Stimulated activated CD8-positive, alpha-beta memory T cell treated with anti-CD3 and anti-CD28 coated beads, Interleukin-15, amount 100 ng/mL, for 4 hours (primary cell): ENCODE measurements at places on chromosomes 3 and 15.

GRCh38 chr3:128123156-128123537, 465 bp downstream of the RUVBL1 start:
- no peak for DNase-seq

GRCh38 chr3:60703008-60703407, 548.2 kb downstream of the FHIT start:
- DNase-seq, result no peak

GRCh38 chr3:71078199-71078598, 505.3 kb downstream of the FOXP1 start:
- no peak for DNase-seq

DNA sequence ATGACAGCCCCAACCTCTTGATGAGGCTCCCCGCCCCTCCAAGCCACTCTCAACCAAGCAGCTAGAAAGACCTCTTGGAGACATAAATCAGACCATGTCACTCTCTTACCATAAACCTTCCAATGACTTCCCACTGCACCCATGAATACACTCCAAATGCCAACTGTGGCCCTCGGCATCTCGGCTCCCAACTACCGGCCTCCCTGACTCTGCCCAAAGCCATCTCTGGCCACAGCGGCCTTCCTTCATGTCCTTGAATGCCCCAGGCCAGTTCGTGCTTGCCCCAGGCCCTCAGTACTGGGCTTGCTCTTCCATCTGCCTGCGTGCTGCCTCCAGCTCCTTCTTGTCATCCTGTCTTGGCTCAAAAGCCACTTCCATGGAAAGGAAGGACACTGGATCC, 32.0 kb downstream of the HCN4 start:
- no peak for DNase-seq

- no peak for DNase-seq
Measured at GRCh38 chr15:91192285-91192684, 92.2 kb downstream of the SV2B start.
